ENCODE measurements at places on chromosomes 12 and 14. TPM values are rescaled to one million over a fixed set of nuclear protein-coding genes. Genes with fewer than 3 reads are reported as not detected.

The TSHR gene
- not detected for total RNA-seq

The TAS2R9 gene
- total RNA-seq, result not detected

The EML1 gene
- 5.4 TPM for total RNA-seq

The SIX1 gene
- not detected for total RNA-seq

The PLEKHH1 gene
- 45.8 TPM for total RNA-seq

The DIO2 gene
- 1.1 TPM for total RNA-seq

GRCh38 chr14:48584031-48584430 lies 908.6 kb upstream of the MDGA2 start:
- no peak for DNase-seq

- DNase-seq, result no peak
Observed at GRCh38 chr14:26320886-26321285, 276.9 kb downstream of the NOVA1 start.

DNA sequence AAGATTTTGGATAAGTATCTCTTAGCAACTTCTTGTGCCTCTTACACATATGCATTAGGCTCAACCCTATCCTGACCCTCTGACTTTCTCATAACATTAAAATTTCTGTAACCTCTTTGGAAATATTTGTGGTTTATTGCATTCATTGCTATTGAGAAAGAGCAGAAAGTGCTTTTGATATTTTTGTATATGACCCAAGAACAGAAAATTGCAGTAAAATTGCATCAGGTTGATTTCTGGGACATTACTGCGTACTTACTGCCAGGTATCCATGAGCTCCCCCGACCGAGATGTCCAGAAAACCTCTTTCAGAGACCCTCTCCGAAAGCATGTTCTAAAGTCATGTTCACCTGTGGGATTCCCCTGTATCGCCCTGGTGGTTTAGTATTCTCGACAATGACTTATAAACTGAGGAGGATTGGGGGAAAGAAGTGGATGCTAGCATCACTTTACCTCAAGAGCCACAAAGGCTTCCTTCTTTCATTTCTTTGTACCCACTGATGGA lies 14.5 kb upstream of the IL22 start:
- no peak for DNase-seq

DNA sequence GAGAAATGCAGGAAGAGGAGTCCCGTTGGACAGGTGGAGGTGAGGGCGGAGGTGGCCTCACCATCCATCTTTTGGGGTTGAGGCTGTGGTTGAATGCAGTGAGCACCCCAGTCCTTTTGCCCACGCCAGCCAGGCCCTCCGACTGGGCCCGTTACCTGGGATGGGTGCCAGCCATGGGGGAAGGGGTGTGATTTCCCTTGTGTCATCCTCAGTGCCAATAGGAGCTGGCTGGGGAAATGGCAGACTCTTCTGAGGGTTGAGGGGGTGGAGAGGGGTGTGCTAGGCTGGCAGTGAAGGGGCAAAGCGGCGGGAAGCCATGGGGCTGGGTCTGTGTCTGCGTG lies 9.6 kb downstream of the KCNH3 start:
- DNase-seq, result no peak

GRCh38 chr12:16282081-16282480 lies 4.6 kb upstream of the SLC15A5 start:
- no peak for DNase-seq

GRCh38 chr14:71701990-71702389 lies 230.2 kb upstream of the RGS6 start:
- DNase-seq, result no peak

- peak; percentile 15 for DNase-seq
Observed at GRCh38 chr12:115023279-115024265, 339.6 kb upstream of the TBX3 start.

DNA sequence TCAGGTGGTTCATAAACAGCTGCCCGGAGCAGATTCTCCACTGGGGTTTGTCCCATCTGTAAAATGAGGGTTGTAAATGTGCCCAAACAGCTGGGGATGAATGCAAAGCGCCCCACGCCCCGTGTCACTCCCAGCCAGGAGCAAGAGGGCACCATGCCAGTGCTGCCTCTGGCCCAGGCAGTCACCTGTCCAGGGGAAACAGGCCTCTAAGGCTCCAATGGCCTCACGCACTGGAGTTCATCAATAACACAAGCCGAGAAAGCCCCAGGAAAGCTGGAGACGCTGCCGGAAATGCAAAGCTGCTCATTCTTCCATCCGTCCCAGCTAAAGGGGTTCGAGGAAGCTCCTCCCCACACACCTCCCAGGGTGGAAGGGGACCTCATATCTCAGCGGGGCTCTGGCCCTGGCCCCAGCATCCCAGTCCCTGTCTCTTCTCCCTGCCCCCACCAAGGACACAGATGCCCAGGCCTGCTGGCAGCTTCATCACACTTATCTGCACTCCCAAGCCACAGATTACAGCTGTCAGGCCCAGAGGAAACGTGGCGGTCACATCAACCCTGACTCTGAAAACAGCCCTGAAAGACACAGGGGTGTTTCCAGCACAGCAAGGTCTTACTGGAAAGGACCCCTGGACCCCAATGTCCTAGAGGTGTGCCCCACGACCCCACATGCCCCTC lies 21.5 kb downstream of the SCARB1 start:
- peak; percentile 73 for DNase-seq

- DNase-seq, result no peak
Observed at GRCh38 chr12:2531371-2531770, 263.4 kb upstream of the FKBP4 start.

DNA sequence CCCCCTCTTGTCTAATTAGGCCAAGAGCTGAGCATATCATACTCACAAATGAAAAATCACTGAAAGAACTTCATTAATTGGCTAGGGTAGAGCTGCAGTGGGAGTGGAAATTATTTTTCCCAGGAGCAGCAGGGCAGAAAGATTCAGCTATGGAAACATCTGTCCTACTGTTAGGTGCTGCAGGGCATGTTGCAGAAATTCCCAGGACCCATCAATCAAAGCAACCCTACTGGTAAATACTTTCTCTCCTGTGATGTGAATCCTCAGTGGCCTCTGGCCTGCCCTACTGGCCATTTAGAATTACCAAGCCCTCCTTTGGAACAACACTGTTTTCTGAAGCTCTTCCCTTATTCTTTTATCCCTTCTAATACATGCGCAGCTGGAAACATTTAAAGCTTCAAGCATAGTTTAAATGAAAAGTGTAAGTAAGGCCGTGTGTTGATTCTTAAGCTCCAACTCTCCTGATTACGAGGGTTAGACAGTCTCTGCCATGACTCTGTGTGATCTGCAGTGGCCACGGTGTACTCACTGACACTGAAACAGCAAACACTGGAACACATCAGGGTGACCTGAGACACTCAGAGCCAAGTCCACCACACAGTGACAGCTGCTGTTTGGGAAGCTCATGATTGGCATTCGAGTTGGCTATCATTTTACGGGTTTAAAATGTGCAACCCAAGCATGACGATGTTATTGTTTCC lies 62.6 kb upstream of the TMCC3 start:
- no peak for DNase-seq

DNA sequence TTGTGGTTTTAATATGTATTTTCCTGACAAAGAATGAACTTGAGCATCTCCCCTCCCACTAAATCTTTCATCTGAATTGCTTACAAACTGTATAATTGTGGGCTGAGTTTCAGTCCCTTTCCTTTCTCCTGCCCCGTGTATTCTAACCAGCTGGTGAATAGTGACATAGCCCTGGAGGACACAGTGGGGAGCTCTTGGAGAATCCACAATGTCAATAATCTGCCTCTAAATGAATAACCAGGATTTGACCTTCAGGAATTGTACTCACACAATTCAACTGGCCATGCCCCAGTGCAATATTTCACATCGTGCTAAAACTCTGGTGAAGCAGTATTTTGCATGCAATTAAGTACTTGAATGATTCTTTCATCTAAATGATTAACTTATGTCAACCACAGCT lies 177.2 kb downstream of the C12orf42 start:
- no peak for DNase-seq

DNA sequence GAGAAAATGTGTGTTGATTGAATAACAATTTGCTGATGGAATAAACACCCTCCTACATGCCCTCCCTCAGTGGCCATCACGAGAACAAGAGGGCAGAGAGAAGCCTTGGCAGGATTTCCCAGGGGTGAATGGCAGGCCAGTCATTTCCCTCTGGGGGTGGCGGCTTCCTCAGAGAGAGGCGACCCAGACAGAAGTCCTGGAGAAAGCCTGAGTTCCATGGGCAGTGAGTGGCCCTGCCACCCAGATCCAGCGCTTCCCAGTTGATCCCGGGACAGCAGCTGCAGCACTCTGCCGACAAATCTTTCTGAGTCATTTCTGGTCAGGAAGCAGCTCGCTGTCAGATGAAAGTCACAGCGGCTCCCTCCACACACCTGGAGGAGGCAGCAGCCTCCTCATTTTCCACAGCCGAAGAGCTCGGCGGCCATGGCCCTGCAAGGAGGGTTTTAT lies 123.0 kb downstream of the SCARB1 start:
- DNase-seq, result no peak

- DNase-seq, result no peak
Observed at GRCh38 chr14:95222870-95223398, 65.6 kb upstream of the DICER1 start.

- DNase-seq, result no peak
Observed at GRCh38 chr14:92633274-92633616, 115.2 kb downstream of the LGMN start.
